CD4-positive, alpha-beta T cell treated with Interleukin-6 for 4 hours (primary cell): ENCODE measurements at places on chromosomes 16 and 17.

GRCh38 chr17:64426596-64426995, 22.3 kb upstream of the MILR1 start:
- no peak for DNase-seq

GRCh38 chr16:69880640-69881133, 70.4 kb upstream of the CLEC18A start:
- no peak for DNase-seq

DNA sequence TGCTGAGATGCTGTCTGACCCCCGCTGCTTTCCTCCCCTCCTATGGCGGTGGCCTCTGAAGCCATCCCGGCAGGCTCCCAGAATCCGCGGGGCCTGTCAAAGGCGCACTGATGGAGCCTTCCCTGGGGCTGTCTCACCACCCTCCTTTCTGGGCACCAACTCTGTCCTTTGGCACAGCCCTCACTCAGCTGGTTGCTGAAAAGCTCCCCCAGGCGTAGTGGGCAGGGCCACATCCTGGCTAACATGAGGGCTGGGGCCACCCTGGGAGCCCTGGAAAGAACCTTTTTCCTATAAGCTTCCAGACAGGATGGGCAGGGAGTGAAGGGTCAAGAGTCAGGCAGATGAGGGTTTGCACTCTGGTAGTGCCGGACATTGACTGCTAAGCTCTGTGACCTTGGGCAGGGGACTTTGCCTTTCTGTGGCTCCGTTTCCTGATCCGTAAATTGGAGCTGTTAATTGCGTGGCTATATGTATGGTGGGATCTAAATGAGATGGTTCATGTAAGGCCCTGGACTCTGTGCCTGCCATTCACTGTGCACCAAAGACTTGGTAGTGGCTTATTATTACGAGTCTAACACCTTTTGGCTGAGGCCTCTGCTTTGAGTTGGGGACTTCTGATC, 27.6 kb upstream of the LASP1NB start:
- no peak for DNase-seq

DNA sequence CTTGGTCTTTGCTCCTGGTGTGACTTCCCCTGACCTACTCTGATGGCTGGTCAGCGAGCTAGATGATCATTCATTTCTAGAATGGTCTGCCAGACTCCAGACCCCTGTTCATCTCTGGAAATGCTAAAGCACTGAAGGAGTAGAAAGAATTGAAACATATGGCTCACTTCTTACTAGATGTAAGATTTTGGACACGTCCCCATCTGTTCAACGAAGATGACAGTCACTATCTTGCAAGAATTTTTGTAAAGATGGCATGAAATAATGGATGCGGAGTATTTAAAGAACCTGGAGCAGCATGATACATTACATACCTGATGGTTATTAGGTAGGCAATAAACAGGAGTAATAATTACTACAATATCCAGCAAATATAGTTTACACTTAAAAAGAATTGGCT, 252.7 kb upstream of the SDK2 start:
- no peak for DNase-seq

DNA sequence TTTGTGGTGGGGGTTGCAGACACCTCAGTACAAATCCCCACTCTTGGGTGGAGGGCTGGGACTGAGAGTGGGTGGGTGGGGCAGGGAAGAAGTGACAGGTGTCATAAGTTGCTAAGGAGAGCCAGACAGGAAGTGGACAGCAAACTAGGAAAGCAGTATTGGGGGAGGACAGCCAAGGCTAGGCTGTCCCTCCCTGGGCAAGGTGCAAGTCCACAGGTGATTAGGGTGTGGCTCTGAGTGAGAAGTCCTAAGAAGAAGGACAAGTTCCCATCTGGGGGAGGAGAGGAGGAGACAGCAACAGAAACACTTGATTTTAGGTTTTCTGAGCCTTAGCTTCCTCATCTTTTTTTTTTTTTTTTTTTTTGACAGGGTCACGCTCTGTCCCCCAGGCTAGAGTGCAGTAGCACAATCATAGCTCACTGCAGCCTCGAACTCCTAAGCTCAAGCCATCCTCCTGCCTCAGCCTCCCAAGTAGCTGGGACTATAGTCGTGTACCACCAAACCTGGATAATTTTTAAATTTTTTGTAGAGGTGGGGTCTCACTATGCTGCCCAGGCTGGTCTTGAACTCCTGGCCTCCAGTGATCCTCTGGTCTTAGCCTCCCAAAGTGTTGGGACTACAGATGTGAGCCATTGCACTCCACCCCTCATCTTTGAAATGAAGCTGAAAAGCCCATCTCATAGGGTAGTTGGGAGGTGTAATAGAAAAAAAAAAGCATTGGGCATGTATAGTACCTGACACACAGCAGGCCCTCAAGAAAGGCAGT, 2.5 kb downstream of the MAPK3 start:
- no peak for DNase-seq

DNA sequence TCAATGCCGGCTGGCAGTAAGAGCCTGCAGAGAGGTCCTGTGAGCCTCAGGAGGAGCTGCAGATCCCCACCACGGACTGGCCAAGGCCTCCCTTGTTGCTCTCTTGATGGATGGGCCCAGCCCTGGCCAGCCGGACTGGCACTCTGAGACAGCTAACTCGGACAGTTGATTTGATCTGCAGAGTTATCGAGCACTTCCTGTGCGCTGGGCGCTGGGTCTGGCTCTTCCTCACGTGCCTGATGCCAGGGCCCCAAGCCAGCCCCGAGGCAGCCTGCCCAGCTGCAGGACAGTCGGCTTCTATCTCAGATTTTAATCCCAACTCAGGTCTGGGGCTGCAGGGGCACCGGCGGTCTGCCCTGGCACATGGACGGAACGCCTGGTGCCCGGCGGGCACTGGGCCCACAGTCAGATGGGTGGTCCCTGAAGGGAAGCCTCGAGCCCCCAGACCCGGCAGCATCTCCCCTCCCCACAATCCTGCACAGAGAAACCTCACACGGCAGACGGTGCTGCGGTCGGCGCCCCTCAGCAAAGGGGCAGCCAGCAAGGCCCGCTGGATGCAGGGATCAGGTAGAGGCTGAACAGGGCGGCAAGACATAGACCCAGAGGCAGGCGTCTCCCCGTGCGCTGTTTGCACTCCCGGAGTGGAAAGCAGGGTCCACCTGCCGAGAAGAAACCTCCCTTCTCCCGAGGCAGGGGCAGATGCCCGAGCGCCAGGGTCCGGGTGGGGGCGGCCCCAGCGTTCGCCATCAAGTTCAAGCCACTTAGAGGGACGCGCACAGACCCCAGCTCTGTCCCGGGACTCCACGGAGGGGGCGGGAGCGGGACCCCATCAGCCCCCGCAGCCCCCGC, 34.0 kb downstream of the TIMM22 start:
- no peak for DNase-seq

- DNase-seq = no peak
Observed at GRCh38 chr16:19292186-19292585, 6.7 kb downstream of the CLEC19A start.
